Kidney tubule cell (primary cell): ENCODE measurements at places on chromosomes 7 and 10.

GRCh38 chr7:27156508-27156898, at the start of gene HOXA7:
Gene HOXA7 (minus strand): TSS chr7:27156675. CDS start chr7:27156545, 130 bp downstream.
- DNase-seq: peak; percentile 81

- no peak for DNase-seq
These were observed 16.1 kb upstream of the ABCC2 start for GRCh38 chr10:99766302-99766681.

GRCh38 chr7:152528612-152529011, 92.8 kb upstream of the KMT2C start:
- DNase-seq: no peak

DNA sequence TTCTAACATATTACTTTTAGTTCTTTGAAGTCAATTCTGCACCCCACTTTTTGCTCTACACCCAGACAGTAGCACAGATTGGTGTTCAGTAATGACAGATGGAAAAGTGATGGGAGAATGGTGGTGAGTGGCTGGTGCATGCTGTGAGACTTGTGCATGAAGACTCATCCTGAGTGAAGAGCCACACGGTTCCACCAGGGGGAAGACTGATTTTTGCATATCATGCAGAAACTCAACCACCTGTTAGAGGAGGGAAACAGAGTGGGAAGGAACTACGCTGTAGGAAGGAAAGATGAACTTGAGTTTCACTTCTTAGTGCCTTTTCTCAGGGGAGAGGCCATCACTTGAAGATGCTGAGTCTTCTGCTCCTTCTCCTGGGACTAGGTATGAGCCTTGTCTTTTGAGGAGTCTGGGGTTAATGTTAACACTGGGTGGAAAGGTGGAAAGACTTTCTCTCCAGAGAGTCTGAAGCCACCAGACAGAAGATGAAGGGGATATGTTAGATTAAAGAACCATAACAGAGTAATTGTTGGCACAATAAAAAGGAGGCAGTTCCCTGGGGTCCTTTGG, 9.3 kb upstream of the PRSS1 start:
- no peak for DNase-seq

GRCh38 chr7:38704751-38705150, 73.6 kb upstream of the AMPH start:
- no peak for DNase-seq

DNA sequence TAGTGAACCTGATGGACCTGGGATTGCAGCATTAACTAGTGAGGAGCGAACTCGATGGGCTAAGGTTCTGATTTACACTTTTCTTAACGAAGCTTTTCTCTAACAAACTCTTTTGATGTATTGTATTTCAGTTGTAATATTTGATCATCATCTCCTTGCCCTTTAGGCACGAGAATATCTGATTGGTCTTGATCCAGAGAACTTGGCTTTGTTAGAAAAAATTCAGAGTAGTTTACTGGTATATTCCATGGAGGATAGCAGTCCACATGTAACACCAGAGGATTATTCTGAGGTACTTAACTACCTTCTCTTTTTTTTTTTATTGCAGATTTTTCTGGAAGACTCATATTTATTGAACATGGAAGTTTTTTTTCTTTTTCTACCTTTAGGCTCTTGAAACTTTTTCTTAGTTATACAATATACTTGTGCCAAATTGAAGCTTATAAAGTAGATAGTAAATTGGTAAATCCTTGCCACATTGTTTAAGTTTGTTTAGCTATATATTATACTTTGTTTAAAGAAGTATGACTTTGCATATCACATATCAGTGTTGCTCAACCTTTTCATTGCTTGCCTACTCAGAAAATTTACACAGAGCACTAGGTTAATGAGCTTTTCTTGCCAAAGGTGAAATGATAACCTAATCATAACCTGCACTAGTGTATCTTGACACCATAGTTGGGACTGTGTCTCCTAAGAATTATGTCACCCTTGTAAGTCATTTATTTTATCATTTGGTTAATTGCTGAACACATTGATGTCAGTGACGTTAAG, 30.4 kb downstream of the CROT start:
- DNase-seq: no peak

- no peak for DNase-seq
These were observed 214.0 kb upstream of the PRPS1L1 start for GRCh38 chr7:18241543-18242231.

DNA sequence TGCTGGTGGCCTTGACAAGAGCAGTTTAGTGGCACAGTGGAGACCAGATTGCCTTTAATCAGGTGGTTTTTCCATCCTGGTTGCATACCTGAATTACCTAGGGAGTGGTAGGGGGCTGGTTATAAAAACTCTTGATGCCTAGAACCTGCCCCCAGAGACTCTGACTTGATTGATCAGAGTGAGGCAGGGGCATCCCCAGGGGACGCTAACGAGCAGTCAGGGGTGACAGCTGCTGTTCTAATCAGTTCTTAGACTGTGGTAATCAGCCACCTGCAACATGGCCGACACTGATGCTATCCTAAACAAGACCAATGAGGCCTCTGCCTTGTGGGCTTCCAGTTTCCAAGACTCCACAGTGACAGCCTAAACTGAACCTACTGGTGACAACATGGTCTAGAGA, 2.0 kb upstream of the OPALIN start:
- DNase-seq: no peak

DNA sequence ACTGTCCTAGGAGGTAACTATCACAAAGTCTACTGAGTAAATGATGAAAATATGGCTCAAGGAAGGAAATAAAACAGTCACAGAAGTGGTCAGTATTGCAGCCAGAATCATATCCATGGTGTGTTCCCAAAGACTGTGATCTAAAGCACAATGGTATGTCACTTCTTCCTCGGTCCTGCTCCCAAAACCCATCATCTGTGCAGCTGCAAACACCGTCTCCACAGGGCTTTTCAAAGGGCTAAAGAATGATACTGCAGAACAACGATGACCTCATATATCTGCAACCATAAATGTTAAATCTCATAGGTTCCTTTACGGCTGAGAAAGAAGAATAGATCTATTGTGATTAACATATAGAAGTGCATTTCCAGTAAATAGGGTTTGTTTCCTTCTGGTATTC, 465.0 kb downstream of the GRID1 start:
- no peak for DNase-seq

GRCh38 chr10:1595242-1595600, 142.1 kb downstream of the ADARB2 start:
- DNase-seq: no peak

- DNase-seq: no peak
These were observed 1.9 kb upstream of the CNNM2 start for GRCh38 chr10:102916173-102916572.

GRCh38 chr10:44723082-44723481, 188.1 kb upstream of the TMEM72 start:
- DNase-seq: no peak
